Cardiac muscle cell (in vitro differentiated cells and primary cell): ENCODE measurements at places on chromosomes 13 and 19. TPM values are rescaled to one million over a fixed set of nuclear protein-coding genes. Genes with fewer than 3 reads are reported as not detected.

Gene PPM1N
- 1.2 and 4.0 TPM in 2 replicates for polyA plus RNA-seq

GRCh38 chr19:10431943-10432735 is 11.8 kb downstream of the PDE4A start:
- H3K27ac ChIP-seq = no peak overlapping the region
- peaks cover 58% of the 10 kb centered on the region for H3K27me3 ChIP-seq
- peak; percentile 55 for DNase-seq
- peaks cover 4% of the 10 kb centered on the region for H3K4me1 ChIP-seq

Gene SERP2
- 3.5 and 9.0 TPM in 2 replicates for polyA plus RNA-seq

DNA sequence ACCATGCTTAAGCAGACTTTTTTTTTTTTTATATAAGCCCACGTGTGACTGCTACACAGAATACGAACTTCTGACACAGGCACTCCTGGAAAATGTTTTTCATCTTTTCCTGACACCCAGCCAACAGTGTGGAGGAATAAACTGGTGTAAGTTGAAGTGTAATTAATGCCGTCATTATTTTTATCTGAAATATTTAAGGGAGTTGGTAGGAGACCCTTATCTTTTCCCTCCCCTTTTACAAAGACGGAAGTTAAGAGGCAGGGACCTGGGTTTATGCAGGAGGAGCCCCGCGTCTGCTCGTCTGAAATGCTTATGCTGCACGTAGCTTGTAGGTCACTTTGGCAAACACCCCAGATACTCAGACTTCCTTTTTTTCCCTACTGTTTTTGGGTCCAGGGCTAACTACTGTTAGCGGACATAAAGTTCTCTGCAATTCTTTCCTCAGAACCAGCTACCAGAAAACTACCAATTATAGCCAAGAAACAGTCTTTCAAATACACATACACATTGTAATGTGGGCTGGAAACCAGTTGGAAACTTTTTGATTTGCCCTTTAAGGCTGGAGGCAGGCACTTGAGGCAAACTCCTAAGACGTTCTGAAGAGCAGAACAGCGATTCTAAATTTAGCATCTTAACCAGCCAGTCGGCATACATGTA is 50.8 kb downstream of the EFNB2 start:
- peak overlapping the region; percentile 68 for H3K27ac ChIP-seq
- H3K4me3 ChIP-seq = no peak overlapping the region
- H3K27me3 ChIP-seq = no peaks in the 10 kb centered on the region
- DNase-seq = peak; percentile 41

Gene SYNGR4
- not detected in 2 replicates for polyA plus RNA-seq

DNA sequence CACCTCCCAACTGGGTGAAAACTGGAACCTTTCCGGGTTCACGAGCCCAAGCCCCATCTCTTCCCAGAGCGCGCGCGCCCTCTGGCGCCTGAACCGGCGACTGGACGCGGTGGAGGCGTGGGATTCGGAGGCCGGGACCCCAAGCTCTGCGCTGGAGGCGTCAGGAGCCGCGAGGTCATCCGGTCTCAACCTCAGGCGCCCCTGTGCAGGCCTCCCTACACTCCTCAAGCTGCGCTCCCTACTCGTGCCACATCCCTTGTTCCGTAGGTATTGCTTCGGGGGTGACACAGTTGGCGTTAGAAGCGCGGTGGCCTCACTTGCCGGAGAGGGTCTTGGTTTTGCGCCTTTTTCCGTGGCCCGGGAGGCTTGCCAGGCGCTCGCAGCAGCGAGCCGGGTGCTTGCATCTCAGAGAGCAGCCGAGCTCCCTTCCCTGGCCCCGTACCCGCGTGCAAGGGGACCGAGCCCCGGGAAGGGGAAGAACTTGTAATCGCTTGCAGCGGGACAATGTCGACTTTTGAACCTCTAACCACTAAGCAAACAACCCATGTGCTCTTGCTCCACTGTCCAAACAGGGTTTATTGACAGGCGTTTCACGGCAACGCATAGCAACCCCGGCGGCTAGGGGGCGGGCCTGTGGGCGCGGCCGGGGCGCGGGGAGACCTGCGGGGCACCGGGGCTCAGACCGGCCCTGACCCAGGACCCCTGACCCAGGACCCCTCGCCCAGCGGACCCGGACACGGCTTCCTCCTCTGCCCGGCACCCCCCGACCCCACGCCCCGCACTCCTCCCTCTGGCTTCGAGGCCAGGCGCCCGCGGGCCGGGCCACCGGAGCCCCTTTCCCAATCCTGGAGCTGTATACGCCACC is 8.5 kb downstream of the CDX2 start:
- no peak overlapping the region for H3K27ac ChIP-seq
- DNase-seq = peak; percentile 41
- H3K27me3 ChIP-seq = peaks cover 100% of the 10 kb centered on the region
- peak overlapping the region; percentile 28 for H3K4me3 ChIP-seq
- peaks cover 2% of the 10 kb centered on the region for H3K4me1 ChIP-seq

DNA sequence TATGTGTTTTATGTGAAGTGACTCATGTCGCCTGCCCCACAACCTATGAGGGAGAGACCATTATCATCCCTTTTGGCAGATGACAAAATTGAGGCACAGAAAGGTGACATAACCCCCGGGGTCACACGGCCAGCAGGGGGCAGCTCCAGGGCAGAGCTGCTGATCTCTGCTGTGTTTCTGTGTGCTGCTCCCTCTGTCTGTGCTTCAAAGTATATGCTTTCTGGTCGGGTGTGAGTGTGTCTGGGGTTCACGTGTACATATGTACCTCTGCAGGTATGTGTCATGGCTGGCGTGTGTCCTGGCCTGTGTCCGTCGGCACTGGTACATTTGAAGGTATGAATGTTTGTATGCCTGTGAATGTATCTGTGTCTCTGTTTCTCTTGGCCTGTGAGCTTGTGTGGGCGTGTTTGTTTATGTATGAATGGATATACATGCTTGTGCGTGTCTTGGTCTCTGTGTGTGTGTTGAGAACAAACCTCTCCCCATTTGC is 7.1 kb downstream of the LIPE start:
- no peaks in the 10 kb centered on the region for H3K36me3 ChIP-seq
- DNase-seq = no peak
- no peaks in the 10 kb centered on the region for H3K27me3 ChIP-seq
- peaks cover 17% of the 10 kb centered on the region for H3K4me1 ChIP-seq
- H3K4me3 ChIP-seq = no peak overlapping the region
- H3K27ac ChIP-seq = no peak overlapping the region

Gene LYPD3
- polyA plus RNA-seq = 0.73 and 3.5 TPM in 2 replicates

- peak overlapping the region; percentile 71 for H3K27ac ChIP-seq
- peaks cover 27% of the 10 kb centered on the region for H3K4me1 ChIP-seq
These were observed 44.7 kb downstream of the DHRS12 start for GRCh38 chr13:51759240-51759639.

DNA sequence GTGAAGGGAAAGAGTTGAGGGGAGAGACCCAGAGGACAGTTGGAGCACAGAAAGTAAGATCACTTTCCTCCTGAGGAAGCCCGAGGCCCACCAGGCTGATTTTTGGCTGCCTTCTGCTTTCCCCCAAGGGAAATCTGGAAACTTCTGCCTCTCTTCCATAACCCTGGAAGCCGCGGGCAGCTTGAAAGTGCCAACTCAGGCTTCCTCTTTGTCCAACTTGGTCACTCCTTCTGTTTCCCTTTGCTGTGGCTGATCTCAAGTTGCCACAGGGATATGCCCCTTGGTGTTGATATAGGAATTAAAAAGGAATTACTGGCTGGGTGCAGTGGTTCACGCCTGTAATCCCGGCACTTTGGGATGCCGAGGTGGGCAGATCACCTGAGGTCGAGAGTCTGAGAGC is 5.7 kb upstream of the CD70 start:
- H3K4me3 ChIP-seq = no peak overlapping the region
- no peaks in the 10 kb centered on the region for H3K36me3 ChIP-seq
- H3K27ac ChIP-seq = no peak overlapping the region
- DNase-seq = no peak
- no peaks in the 10 kb centered on the region for H3K4me1 ChIP-seq

GRCh38 chr13:83691966-83692365 is 190.3 kb downstream of the SLITRK1 start:
- no peaks in the 10 kb centered on the region for H3K36me3 ChIP-seq
- DNase-seq = peak; percentile 3
- no peak overlapping the region for H3K27ac ChIP-seq
- H3K4me3 ChIP-seq = no peak overlapping the region
- no peaks in the 10 kb centered on the region for H3K27me3 ChIP-seq

DNA sequence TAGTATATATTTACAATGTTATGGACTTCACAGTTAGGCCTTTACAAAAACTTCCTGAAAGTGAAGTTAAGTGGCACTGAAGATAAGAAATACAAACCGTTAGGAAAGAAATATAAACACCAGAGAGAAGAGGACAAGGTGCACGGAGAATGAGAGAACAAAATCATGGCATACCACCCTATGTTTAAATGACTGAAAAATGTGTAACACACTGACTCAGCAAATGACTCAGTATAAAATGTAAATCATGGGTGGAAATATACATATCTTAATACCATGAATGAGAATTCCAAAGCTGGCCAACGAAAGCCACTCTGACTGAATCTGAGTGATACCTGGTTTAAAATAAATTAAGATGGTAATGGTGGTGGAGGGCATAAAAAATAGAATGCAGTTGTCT is 260.8 kb downstream of the DNAJC15 start:
- peak; percentile 36 for DNase-seq
- no peaks in the 10 kb centered on the region for H3K36me3 ChIP-seq
- no peak overlapping the region for H3K27ac ChIP-seq
- no peak overlapping the region for H3K4me3 ChIP-seq
- no peaks in the 10 kb centered on the region for H3K27me3 ChIP-seq

DNA sequence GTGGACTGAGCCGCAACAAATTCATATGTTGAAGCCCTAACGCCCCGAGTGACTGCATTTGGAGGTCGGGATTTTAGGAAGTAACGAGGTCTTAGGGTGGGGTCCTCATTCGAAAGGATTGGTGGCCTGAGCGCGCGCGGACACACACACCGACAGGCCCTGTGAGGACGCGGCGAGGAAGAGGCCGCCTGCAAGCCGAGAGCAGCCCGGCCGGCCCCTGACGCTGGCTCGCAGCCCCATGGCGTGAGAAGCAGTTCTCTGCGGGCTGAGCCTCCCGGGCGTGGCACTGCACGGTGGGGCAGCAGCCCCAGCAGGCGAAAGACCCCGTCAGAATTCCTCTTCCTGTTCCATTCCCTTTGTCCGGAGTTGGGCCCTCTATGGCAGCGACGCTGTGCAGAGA is 131.2 kb downstream of the CRYL1 start:
- no peaks in the 10 kb centered on the region for H3K36me3 ChIP-seq
- no peaks in the 10 kb centered on the region for H3K27me3 ChIP-seq

DNA sequence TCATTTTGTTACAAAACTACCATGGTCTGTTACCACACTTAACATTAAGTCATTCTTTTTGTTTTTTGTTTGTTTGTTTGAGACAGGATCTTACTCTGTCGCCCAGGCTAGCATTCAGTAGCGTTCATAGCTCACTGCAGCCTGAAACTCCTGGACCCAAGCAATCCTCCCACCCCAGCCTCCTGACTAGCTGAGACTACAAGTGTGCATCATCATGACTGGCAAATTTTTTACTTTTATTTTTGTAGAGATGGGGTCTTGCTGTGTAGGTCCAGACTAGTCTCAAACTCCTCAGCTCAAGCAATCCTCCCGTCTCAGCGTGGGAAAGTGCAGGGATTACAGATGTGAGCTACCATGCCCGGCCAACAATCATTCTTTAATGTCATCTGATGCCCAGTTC is 3.3 kb downstream of the ALDH16A1 start:
- H3K27ac ChIP-seq = no peak overlapping the region
- peaks cover 3% of the 10 kb centered on the region for H3K36me3 ChIP-seq
- no peak for DNase-seq
- no peak overlapping the region for H3K4me3 ChIP-seq
